ENCODE measurements at places on chromosomes 7 and 10.

GRCh38 chr7:94241402-94241925, 153.2 kb upstream of the COL1A2 start:
- DNase-seq: no peak

GRCh38 chr10:11322698-11323097, 288.8 kb downstream of the USP6NL start:
- DNase-seq: no peak

- DNase-seq: no peak
Measured at GRCh38 chr10:32239769-32240168, 107.2 kb downstream of the EPC1 start.

DNA sequence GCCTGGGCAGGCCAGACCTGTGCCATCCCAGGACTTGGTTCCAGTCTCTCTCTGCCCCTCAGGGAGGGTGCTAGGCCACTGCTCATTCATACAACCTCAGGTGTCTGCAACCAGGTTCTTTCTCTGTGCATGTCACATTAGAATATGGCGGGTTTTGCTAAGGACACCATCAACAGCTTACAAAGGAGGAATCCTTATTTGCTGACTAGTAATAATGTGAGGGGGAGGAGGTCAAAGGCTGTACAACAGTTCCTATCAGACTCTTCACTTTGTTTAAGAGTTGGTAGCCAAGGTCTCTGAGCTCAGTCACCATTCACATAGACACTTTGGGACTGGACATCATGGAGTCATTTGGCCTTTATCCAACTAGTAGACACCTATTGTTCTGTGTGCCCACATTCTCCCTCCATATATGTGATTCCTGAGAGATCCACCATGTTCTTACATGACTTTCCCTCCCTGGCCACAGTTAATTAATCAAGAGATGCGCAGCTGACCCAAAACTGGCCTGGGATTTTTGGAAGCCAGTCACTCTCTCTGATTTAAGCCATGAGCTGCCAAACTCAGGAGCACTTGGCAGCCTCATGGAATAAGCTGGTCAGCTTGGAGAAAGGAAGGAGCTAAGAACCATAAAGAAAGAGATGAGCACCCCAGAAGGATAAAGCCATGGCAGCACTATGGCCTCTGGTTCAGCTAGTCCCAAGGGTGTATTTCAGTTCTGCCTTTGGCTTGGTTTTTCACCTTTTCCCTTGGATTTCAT, 51.2 kb downstream of the DPCD start:
- no peak for DNase-seq

DNA sequence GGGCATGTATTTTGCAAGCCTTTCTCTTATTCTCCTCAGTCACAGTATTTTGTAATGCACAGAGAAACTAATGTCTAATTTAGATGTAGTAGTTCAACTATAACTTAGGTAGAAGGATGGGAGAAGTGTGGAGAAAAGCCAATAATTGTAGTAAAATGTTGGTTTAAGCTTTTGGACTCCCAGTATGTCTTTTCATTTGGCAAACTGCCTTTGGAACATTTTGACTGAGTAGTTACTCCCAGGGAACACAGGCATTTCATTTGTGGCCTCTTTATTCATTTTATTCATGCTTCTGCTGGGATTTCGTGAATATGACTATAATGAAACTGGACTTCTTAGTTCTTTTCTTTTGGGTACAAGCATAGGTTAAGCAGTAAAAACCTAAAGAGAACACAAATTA, 79.0 kb downstream of the EXOC4 start:
- DNase-seq: no peak

DNA sequence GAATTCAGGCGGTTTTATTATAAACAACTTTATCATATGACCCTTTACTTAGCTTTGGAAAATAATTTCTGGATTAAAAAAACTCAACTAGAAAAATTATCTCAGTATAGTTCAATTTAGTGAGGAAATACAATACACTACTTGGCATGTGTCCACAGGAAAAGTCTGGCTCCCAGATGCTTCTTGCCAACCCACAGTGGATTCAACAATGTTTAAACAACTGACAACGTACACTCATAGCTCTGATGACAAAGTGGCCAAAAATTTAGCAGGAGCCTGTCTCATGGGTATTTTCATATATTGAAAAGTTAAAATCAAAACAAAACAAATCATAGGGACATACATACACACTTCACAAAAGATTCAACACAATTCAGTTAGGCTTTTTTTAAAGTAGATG, 158.8 kb downstream of the SKAP2 start:
- DNase-seq: no peak

Measured in CD4-positive, alpha-beta T cell treated with Interleukin-10 for 1 hour (primary cell).